Mesenteric fat pad (tissue), 1 donor: ENCODE measurements at places on chromosomes 3 and 15.
A peak's percentile ranks its signal among the peaks of the same experiment; 100 is the strongest.

DNA sequence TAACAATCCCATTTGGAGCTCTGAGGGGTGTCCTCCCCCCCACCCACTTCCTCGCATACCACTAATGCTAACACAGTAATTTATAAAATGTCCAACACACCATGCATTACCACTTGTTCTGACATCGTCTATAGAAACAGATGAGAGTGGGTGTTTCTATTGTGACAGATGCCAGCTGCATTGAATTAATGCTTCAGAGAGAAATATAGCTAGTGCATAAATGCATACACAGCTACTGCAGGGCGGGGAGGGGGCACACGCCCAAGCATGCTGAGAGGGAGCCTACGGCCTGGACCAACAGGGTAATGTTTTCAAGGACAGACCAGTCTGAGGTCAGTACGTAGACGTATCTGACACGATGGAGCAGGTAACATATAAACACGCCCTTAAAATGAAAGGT is 106.0 kb upstream of the FEZF2 start:
- DNase-seq: no peak

- no peak for DNase-seq
These were observed 101.3 kb upstream of the SLCO3A1 start for GRCh38 chr15:91752081-91752785.

DNA sequence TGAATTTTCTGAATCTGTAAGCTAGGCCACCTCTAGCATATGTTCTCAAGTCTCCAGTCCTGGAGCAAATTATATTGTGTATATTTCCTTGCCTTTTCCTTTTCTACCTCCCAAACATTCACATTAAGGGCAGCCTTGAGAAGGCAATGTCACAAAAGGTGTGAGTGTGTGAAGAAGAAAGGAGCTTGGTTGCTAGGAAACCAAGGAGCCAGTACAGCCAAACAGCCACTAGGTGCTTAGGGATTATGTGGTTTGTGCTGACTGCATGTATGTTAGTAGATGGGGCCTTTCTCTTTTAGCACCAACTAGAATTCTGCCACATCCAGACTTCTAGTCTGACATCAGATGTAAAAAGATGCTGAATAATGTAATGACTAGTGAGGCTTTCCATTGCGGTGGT is 118.8 kb upstream of the DAZL start:
- DNase-seq: no peak

- no peak for DNase-seq
These were observed 59.3 kb downstream of the NR1D2 start for GRCh38 chr3:24004171-24004938.

DNA sequence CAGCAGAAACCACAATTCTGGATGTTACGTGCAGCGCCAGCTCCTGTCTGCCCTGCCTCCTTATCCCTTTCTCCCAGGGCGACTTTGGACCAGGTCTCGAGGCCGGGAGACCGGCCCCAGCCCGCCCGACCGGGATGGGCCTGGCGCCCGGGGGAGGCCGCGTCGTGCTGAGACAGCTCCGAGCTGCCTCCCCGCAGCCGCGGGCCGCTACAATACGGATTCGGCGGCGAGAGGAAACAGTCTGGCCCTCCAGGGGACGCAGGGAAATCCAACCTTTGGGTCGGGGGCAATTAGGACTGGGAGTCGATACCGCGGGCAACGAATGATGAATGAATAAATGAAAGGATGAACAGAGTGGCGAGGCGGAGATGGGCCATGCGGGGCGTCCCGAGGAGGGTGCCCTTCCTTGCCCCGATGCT is 537 bp downstream of the GRAMD2A start:
- peak; percentile 89 for DNase-seq

- DNase-seq: no peak
These were observed 44.2 kb upstream of the GOLIM4 start for GRCh38 chr3:168139947-168140346.

DNA sequence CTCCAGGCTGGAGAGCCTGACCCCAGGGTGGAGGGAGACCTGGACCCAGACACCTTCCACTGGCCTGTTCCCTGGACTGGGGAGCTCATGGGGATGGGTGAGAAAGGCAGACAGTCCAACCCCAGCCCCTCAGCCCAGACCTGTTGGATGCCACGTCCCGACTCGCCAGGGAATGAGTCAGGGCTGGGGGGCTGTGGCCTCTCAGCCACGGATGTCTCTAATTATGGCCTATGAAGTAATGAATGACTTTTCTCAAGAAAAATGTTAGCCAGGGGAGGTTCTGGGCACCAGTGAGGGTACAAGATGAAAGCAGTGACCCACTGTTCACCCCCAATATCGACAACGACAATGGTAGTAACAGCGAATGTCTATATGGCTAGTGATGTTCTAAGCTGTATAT is 107.0 kb upstream of the RPL32 start:
- no peak for DNase-seq

GRCh38 chr3:152524198-152525140 is 255.7 kb downstream of the MBNL1 start:
- no peak for DNase-seq

DNA sequence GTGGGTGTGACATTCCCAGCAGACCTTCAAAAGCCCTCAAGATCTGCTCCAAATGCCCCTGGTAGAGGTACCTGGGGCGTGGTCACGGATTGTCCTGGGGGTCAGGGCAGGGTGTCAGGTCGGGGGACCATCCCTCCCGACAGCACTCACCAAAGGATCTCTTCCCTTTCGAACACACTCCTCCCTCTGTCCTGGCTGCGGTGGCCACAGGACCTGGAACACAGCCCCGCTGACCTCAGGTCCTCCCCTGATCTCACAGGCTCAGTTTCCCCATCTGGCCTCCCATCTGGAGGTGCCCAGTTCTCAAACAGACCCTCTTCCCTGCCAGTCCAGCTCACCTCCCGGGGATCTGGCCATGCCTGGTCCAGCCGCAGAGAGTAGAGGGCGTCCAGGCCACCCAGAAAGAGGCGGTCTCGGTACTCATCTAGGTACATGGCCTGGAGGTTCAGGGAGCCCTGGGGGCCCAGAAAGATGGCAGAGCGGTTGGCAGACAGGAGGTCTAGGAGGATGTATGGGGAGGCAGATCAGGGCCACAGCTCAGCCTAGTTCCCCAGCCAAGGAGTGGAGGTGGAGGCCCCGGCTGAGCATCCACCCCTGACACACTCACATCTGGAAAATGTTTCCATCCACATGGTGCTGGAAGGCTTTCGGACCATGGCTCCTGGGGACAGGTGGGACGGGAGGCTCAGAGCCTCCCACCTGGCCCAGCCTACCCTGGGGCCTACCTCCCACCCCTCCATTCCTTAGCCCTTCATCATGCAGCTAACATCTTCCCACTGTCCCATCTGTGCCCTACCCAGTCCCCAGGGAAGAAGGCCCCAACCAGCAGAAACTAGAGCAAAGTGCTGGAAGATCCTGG is 2.3 kb downstream of the SEMA3G start:
- DNase-seq: no peak

DNA sequence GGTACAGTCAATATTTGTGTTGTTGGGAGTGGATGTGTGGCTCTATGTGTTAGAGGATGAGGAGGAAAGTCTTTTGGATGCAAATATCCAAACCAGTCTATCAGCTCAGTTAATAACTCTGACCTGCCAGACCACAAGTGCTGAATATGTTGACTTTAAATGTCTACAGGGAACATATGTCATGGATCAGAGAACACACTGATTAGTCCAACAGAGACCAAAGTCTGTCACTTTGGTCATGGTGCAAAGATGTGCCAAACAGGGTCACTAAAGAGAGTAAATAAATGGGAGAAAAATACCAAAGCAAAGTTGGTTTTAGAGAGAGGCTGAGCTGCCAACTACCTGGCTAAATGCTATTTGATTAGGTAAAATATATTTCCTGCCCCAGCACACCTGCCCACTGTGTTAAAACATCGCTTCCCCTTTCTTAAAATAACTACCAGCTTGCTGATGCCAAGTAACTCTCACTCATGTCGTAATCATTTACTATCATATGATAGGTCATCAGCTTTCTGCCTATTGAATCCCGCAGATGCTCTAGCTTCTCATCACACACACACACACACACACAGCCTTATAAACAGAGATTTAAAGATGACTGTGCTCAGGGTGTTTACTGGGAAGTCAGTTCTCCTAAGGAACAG is 173.3 kb downstream of the PDZRN3 start:
- DNase-seq: no peak

DNA sequence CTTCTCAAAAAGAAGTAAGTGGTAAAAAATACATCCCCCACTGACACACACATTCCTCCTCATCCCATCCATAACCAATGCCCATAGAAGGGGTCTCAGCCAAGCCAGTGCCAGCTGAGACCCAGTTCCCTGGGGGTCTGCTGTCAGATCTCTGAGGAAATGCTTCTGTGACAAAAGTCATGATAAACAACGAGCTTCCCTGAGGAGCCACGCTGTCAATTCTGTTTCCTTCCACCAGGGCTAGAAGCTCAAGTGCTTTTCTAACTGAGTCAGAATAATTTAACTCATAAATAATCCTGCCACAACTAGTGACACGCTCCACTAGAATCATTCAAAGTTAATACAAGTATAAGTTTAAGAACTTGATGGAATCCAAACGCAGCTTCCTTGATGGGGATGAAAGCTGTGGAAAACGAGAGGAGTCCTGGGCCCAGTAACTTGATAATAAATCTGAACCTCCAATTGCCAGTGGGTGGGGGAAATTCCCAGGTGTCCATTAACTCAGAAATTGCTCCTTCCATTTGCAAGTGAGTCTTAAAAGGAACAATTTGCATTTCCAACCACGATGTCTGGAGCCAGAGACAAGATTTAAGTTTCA is 348.7 kb upstream of the LMCD1 start:
- DNase-seq: no peak

GRCh38 chr15:85746641-85747040 is 48.1 kb downstream of the KLHL25 start:
- DNase-seq: no peak

- no peak for DNase-seq
These were observed 14.8 kb downstream of the ARNT2 start for GRCh38 chr15:80418892-80419537.

DNA sequence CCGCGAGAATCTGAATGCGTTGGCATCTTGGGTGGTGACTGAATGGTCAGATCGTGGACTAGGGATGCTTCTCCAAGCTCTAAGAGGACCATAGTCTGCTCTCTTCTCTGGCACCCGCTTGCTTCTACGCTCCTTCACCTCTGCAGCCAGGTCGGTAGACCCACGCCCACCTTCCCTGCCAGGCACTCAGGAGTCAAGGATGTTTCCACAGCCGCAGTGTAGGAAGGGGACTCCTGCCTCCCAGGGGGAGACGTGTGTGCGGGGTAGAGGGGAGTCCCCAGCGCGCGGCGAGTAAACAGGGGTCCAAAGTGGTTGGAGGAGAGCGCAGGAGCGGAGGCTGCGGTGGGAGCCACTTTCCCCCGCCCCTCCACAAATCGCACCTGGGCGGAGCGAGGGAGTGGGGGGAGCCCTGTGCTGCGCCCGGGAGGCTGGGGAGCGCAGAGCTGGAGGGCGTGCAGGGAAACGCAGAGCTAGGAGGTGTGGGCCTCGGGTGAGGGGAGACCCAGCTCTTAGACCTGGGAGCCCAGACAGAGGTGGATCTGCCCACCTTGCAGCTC is 1.7 kb downstream of the LRRC3B start:
- no peak for DNase-seq

GRCh38 chr3:152174876-152175527 is 93.7 kb upstream of the MBNL1 start:
- DNase-seq: no peak

GRCh38 chr3:32457971-32458471 is 44.6 kb downstream of the CMTM6 start:
- no peak for DNase-seq

GRCh38 chr15:101200181-101200580 is 51.7 kb downstream of the CHSY1 start:
- DNase-seq: no peak

DNA sequence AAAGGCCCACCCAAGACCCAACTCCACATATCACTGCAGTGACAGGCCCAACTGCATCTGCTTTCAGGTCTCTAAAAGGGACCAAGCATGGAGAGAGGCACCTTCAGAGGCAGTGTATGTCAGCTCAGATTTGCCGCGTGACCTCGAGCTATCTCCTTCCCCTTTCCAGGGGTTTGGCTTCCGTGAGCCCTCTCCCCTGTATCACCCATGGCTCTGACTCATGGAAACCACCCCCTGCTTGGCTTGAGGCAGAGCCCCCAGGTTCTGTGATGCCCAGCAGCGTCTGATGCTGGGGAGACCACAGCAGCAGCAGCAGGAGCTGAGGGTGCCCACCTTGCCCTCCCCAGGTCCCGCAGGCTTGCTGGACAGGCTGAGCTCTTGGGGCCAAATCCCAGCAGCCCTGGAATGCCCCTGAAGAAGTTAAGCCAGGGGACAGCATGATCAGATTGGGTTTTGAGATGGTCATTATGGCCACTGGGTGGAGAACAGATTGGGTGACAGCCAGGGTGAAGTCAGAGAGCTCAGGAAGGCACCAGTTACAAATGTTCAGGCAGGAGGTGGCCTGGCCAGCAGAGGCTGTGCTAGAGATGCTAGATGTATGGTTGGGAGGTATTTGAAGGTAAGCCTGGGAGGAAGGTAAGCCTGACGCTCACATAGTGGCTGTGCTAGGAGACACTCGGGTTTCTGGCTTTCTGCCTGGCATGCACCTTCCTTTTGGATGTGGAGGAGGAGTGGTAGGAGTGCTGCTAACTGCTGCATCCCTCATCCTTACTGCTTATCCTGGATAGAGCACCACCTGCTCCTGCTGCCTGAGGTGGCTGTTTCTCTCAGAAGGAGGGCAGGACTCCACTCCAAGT is 42.9 kb downstream of the FGD5 start:
- no peak for DNase-seq

DNA sequence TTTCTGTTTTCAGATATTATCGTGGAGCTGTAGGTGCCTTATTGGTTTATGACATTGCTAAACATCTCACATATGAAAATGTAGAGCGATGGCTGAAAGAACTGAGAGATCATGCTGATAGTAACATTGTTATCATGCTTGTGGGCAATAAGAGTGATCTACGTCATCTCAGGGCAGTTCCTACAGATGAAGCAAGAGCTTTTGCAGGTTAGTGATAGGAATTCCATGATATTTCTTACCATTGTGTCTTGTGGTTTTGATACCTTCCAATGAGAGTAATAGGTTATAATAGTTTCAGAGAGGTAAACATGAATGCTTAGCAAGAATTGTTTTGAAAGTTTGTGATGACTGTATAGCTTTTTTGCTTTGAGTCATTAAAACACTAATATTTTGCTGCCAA is 8.5 kb downstream of the RAB11A start:
- no peak for DNase-seq
